Hematopoietic multipotent progenitor cell (in vitro differentiated cells): ENCODE measurements at places on chromosomes 5 and 9.

DNA sequence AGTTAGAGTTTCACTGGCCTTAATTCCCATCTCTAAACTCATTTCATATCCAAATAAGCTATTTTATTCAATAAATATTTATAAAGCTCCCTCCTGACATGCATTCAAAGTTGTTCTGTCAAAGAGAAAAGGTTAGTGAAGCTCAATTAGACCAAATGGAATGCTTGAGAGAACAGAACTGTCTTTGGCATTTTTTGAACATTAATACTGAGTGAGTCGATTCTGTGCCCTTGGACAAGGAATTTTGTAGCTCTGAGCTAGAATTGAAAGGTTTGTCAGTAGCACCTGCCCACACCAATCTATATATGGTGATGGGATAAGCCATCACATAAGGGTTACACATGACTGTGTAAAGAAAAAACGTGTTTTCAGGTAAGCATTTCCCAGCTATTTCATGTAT lies 631.2 kb upstream of the CCNG1 start:
- DNase-seq = no peak

DNA sequence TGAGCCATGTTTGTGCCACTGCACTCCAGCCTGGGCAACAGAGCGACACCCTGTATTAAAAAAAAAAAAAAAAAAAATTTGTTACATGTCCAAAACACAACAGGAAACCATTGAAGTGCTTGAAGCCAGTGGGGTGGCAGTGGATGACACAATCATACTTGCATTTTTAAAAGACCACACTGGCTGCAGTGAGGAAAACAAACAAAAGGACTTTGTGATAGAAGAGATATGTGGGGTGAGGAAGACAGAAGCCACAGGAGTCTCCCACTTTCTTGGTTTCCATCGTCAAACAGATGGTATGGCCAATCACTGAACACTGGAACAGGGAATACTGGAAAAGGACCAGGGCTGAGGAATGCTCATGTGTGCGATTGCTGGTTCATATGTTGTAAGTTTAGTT lies 20.9 kb upstream of the COMMD10 start:
- DNase-seq = no peak

DNA sequence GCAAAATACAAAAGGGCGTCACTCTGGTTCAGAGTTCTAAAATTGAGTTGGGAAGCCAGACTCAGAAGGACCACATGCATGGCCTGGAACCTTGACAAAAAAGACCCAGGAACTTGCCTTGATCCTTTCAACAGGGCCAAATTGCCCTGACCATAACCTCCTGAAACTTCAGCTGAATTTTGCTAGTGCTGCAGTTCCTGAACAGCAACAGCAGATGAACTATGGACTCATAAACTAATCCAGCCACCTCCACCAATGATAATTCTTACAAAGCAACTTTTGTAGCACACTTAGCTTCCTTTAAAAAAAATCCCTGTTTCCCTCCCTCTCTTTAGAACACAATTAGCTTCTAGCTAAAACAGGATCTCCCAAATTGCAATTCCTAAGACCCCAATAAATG lies 155.9 kb downstream of the MAT2B start:
- DNase-seq = no peak

- DNase-seq = no peak
Measured at GRCh38 chr9:136259517-136259813, 13.9 kb upstream of the QSOX2 start.

GRCh38 chr5:76404223-76405211 lies 1.4 kb downstream of the IQGAP2 start:
- DNase-seq = peak; percentile 78
